ENCODE measurements at places on chromosomes 5 and 9.

- no peak for DNase-seq
Observed at GRCh38 chr9:69134412-69134811, 39.7 kb upstream of the TJP2 start.

DNA sequence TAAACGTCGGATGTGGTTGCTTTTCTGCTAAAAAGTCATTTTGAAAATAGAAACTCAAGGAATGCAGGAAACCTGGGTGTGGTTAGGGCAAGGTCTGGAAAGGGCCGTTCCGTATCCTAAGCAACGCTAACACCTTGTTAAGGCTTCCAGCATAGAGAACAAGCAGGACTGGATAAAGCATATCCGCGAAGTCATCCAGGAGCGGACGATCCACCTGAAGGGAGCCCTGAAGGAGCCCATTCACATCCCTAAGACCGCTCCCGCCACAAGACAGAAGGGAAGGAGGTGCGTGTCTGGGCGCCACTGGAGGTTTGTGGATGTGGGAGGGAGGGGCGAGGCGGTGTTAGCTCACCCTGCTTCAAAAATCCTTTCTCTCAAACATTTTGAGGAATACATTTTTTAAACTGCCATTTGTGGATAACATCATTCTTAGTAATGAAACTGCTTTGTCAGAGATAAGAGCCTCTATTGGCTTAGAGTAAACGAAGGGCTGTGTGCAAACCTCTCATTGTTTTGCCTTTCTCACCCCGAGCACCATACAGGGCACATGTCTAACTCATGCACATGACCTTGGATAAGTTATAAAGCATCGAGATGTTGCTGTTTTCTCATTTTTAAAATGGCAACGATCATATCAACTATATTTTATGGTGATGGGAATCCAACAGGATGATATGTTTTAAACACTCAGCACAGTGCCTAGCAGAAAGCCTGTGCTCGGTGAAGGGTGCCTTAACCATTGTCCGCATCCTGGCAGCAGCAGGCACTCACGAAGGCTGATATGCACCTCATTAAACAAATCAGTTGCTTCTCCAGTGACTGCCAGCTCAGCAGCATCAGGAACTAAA lies 175.7 kb upstream of the OTULINL start:
- no peak for DNase-seq

DNA sequence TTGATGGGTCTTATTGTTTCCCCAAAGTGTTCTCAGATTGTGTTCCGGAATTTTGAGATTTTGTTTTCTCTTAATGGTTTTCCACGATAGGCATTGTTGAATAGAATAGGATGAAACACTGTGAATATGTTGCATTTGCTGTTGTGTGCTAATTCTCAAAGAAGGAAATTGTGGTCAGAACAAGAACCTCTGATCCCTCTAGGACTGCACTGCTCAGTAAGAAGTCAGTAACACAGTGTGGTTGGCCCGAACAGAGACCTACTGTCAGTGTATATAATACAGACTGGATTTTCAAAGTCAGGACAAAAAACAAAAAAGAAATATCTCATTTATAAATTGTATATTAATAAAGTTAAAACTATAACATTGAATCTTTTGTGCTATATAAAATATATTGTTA lies 494.8 kb downstream of the MAT2B start:
- DNase-seq: no peak

DNA sequence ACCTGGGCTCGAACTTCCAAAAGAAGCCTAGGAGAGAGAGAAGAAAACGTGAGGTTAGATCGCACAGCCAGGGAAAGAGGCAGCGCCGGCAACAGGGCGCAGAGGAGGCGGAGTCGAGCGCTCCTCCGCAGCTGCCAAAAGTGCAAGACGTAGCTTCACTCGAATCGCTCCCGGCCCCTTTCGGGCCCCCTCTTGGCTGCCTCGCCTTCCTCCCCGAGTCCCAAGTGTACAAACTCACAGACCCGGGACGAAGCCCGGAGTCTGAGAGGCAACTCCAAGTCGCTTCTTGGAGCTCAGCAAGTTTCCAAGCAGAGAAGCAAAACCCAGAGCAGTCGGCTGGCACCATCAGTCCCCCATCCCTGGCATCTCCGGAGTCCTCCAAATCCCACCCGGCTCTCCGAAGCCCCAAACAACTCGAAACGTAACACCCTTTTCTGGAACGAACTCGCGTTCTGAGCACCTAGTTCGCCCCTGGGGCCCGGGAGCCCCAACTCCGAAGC lies 1.2 kb downstream of the MIER3 start:
- peak; percentile 74 for DNase-seq

DNA sequence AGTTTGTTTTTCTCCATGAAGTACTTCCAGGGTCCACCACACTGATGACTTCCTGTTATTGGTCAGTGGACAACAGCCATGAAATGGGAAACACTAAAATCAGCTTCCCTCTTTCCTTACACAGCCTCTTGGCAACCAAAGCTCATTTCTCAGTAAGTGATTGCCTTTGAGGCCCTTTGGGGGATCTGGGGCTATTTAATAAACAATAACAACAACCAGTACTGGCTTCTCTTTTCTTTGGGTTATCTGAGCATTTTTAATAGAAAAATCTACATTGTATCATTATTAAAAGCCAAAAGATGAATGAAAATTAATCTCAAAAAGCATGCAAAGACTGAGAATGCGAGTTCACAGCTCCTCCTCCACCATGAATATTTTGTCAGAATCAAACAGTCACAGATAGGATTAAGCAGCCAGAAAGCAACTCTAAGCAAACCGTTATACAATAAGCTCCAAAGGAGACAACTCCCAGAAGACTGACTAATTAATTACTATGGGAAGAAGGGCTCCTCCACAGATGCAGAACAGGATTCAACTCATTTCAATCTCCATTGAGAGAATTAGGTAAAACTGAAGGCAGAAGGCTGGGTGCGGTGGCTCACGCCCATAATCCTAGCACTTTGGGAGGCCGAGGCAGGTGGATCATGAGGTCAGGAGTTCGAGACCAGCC lies 68.3 kb downstream of the SERINC5 start:
- DNase-seq: no peak

DNA sequence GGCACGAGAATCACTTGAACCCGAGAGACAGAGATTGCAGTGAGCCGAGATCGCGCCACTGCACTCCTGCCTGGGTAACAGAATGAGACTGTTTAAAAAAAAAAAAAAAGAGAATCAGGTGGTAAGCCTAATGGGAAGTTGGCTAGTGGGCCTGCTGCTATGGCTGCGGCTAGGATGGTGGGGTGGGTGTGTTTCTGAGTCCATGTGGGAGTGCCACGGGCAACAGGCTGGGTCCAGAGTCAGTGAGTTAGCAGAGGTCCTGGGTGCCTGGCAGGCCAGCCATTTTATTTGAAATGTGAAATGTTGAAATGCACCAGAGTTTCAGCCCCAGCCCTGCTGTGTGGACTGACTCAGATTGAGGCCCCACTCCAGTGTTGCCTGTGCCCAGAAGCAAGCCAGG lies 37.8 kb downstream of the JADE2 start:
- DNase-seq: no peak

- no peak for DNase-seq
Observed at GRCh38 chr9:69515810-69516209, 156.4 kb downstream of the APBA1 start.

DNA sequence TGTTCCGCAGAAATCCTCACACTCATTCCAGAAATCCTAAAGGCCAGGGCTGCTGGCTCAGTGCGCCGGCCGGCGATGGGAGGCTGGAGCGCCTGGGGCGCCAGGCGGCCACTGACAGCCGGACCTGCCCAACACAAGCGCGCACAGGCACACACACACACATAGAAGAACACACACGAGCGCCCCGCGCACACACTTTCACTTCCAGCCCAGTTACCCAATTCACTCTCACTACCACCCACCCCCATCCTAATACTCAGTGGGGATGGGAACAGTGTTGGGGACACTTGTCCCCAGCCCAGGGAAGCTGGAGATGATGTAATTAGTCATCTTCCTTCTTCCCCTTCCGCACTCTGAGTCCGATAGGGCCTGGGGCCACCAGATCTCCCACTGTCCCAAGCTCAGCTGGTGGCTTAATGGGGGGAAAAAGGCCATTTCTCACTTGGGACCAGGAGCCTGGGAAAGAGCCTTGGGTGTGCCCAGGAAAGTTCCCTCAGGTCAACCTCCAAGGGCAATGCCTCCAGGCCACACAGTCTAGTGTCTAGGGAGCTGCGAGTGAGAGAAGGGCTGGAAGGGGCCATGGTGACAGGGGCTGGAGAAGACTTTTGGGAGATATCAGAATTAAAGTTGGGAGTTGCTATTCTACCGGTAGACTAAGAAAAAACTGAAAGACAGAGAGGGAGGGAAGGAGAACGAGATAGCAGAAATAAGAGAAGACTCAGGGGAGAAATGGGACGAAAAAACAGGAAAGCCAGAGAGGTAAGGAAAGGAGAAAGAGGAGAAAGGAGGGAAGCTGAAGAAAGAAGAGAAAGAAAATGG lies 1.7 kb downstream of the EBF1 start:
- DNase-seq: peak; percentile 76

- no peak for DNase-seq
Observed at GRCh38 chr5:79396265-79396664, 117.7 kb downstream of the HOMER1 start.

DNA sequence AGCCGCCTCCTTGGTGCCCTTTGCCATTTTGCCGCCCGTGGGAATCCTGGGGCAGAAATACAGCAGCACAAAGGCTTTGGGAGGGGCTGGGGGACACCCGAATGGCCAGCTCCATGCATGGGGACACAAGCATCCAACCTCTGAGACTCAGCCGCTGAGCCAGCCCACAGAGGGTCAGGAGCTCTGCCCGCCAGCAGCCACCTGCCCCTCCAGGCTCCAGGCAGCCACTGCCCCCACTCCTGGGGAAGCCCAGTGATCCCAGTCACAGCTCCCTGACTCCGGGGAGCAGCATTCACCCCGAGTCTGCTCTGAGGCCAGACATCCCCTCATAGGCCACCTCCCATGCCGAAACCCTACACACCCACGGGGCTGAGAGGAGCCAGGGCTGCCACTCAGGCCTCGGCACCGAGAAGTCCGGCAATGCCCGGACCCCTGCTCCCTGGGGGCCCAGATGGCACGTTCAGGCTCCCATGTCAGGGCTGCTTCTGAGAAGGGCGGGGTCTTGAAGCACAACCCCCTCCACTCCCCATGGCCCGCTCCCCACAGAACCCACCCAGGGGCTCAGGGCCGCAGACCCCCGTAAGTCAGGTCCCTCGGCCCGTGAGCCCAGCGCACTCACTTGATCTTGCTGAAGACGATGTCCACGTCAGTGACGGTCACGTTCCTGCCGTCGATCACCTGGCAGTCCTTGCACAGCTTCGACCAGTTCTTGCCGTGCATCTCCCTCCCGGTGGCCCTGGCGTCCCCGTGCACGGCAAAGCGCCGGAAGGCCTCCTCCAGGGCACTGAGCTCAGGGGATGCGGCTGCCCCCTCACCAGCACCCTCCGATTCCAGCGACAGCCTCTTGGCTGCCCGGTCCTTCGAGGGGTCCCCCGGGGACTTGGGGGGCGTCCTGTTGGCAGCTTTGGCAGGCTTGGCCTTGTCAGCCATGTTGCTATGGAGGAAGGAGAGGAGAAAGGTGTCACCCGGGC lies 15.7 kb downstream of the TPPP start:
- DNase-seq: no peak

GRCh38 chr5:9282211-9282610 lies 263.7 kb downstream of the SEMA5A start:
- no peak for DNase-seq

GRCh38 chr5:144361406-144361805 lies 190.7 kb downstream of the KCTD16 start:
- DNase-seq: no peak

- no peak for DNase-seq
Observed at GRCh38 chr5:132750471-132751230, 3.4 kb downstream of the CCNI2 start.

DNA sequence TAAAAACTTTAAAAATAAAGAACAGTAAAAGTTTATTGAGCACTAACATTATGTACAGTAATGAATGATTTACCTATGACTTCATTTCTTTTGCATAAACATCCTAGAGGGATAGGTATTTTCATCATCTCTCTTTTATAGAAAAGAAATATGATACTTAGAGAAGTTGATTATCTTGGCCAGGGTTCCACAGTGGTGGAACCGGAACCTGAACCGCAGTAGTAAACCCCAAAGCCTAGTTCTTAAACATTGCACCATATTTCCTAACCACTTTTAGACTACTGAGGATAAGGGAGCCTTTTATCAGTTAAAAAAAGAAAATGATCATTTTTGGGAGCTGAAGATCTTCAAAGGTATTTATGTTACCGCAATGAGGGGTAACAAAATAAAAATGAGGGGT lies 205.7 kb upstream of the SGCD start:
- peak; percentile 36 for DNase-seq

GRCh38 chr5:110377943-110378342 lies 348.5 kb downstream of the TMEM232 start:
- DNase-seq: peak; percentile 46

GRCh38 chr5:150175536-150175935 lies 9.0 kb downstream of the CDX1 start:
- DNase-seq: no peak

Measured in fibroblast of gingiva (primary cell).